ENCODE measurements at places on chromosomes 7 and 10.
A peak's percentile ranks its signal among the peaks of the same experiment; 100 is the strongest.

GRCh38 chr7:66837007-66837406 is 84.0 kb upstream of the TMEM248 start:
- DNase-seq: no peak
- H3K4me1 ChIP-seq: no peaks in the 10 kb centered on the region
- no peak overlapping the region for H3K27ac ChIP-seq
- no peak overlapping the region for H3K4me3 ChIP-seq
- H3K27me3 ChIP-seq: no peaks in the 10 kb centered on the region

- H3K4me3 ChIP-seq: no peak overlapping the region
- no peak for DNase-seq
- no peaks in the 10 kb centered on the region for H3K36me3 ChIP-seq
- peaks cover 49% of the 10 kb centered on the region for H3K27me3 ChIP-seq
- H3K4me1 ChIP-seq: no peaks in the 10 kb centered on the region
Observed at GRCh38 chr10:70458329-70459060, 17.0 kb upstream of the NODAL start.

- no peaks in the 10 kb centered on the region for H3K36me3 ChIP-seq
- H3K4me1 ChIP-seq: peaks cover 2% of the 10 kb centered on the region
- peaks cover 49% of the 10 kb centered on the region for H3K27me3 ChIP-seq
- no peak for DNase-seq
- H3K27ac ChIP-seq: no peak overlapping the region
Observed at GRCh38 chr10:75430000-75430763, 1.2 kb upstream of the LRMDA start.

DNA sequence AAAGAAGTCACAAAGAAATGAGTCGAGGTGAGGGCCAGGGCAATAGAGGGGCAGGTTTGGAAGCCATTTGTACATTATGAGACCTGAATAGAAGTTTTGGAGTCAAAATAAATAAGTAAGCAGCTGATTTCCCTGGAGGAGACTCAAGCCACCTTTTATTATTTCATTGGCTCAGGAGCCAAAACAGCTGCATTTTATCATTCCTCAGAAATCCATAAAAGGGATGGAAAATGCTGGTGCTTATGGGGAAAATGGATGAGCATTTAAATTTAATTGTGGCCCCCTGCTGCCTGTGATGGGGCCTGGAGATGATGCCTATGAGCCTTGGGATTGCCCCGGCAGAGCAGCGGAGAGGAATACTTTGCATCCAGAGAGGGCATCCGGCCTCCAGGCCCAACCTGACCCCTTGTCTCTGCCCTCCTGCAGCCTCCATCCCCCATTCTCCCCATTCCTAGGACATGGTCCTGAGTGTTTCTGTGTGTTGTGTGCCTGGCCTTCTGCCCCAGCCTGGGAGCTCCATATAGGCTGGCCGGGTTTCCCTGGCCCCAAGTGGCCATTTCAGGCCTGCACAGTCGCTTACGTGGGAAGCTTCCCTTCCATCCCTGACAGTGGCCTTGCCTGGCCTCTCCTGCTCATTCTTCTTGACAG is 296.8 kb upstream of the ZMIZ1 start:
- no peak overlapping the region for H3K27ac ChIP-seq
- H3K4me1 ChIP-seq: no peaks in the 10 kb centered on the region
- no peak overlapping the region for H3K4me3 ChIP-seq
- H3K36me3 ChIP-seq: no peaks in the 10 kb centered on the region
- DNase-seq: no peak

DNA sequence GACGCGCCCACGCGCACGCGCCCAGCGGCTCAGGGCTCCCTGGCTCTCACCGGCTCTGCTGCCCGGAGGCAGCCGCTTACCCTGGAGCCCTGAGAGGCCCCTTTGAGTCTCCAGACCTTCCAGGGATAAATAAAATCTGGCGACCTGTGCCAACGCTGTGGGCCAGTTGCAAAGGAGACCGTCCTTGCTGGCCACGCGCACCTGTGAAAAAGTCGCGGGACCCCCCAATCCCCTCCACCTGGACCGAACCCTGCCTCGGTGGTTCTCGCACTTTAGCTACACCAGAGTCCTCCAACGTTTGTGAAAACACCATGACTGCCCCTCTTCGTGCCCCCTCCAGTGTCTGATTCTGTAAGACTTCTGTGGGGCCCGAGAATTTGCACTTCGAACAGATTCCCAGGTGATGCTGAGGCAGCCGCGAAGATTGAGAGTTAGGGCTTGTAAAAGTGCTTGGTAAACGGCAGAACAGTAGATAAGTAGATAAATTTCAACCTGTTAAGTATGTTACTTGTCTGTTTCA is 102.4 kb upstream of the SVIL start:
- peak overlapping the region; percentile 75 for H3K4me3 ChIP-seq
- H3K4me1 ChIP-seq: peaks cover 12% of the 10 kb centered on the region
- no peak overlapping the region for H3K27ac ChIP-seq

DNA sequence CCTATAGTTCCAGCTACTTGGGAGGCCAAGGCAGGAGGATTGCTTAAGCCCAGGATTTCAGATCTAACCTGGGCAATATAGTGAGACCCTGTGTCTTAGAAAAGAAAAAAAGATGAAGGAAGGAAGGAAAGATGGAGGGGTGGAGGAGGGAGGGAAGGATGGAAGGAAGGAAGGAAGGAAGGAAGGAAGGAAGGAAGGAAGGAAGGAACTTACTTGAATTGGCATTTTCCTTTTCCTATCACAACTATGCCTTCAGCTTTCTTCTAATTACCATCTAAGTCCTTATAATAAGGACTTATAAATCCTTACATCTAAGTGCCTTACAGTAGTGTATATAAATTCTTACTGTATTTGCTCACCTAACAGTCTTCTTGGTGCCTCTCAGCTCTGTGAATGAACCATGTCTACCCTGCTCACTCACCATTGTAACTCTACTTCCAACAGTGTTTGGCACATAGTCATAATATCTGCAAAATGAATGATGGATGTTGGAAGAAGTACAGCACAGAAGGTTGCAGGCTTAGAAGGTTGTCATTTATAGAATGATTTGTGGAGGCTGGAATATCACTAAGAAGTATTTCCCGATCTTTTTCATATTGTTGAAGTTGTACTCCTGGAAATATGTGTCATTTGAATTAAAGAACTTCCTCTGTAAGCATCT is 125.5 kb downstream of the KIAA1217 start:
- DNase-seq: no peak
- H3K36me3 ChIP-seq: no peaks in the 10 kb centered on the region
- no peaks in the 10 kb centered on the region for H3K27me3 ChIP-seq

- DNase-seq: no peak
- H3K36me3 ChIP-seq: peaks cover 72% of the 10 kb centered on the region
- no peaks in the 10 kb centered on the region for H3K27me3 ChIP-seq
Observed at GRCh38 chr10:79304479-79305087, 42.7 kb upstream of the PPIF start.

- H3K4me3 ChIP-seq: no peak overlapping the region
- no peak overlapping the region for H3K27ac ChIP-seq
- peaks cover 2% of the 10 kb centered on the region for H3K27me3 ChIP-seq
Observed at GRCh38 chr7:106609416-106609815, 51.5 kb downstream of the CCDC71L start.

DNA sequence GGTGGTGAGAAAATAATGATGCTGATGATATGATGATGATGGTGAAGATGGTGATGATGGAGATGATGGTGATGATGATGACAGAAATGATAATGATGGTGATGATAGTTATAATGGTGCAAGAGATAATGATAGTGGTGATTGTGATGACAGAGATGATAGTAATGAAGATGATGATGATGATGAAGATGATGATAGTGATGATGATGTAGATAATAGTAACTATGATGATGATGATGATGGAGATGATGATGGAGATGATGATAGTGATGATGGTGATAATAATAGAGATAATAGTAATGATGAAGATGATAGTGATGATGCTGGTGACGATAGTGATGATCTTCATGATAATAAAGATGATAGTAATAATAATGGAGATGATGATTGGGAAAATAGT is 22.2 kb downstream of the ABCA13 start:
- DNase-seq: no peak
- H3K27ac ChIP-seq: no peak overlapping the region
- H3K36me3 ChIP-seq: no peaks in the 10 kb centered on the region
- peaks cover 16% of the 10 kb centered on the region for H3K27me3 ChIP-seq

- H3K27ac ChIP-seq: no peak overlapping the region
- DNase-seq: no peak
- peaks cover 76% of the 10 kb centered on the region for H3K36me3 ChIP-seq
- peaks cover 12% of the 10 kb centered on the region for H3K4me1 ChIP-seq
Observed at GRCh38 chr7:5334671-5335070, 51.9 kb downstream of the SLC29A4 start.

GRCh38 chr10:26157734-26158133 is 58.8 kb upstream of the GAD2 start:
- no peak for DNase-seq
- no peak overlapping the region for H3K27ac ChIP-seq
- no peak overlapping the region for H3K4me3 ChIP-seq
- no peaks in the 10 kb centered on the region for H3K4me1 ChIP-seq
- H3K27me3 ChIP-seq: peaks cover 1% of the 10 kb centered on the region

- DNase-seq: no peak
- no peak overlapping the region for H3K4me3 ChIP-seq
- H3K27me3 ChIP-seq: peaks cover 8% of the 10 kb centered on the region
- peaks cover 3% of the 10 kb centered on the region for H3K4me1 ChIP-seq
Observed at GRCh38 chr7:94632338-94633013, 23.5 kb downstream of the SGCE start.

- peaks cover 27% of the 10 kb centered on the region for H3K27me3 ChIP-seq
- no peak overlapping the region for H3K27ac ChIP-seq
- DNase-seq: no peak
- no peaks in the 10 kb centered on the region for H3K4me1 ChIP-seq
- no peak overlapping the region for H3K4me3 ChIP-seq
Observed at GRCh38 chr7:156473476-156474240, 166.9 kb upstream of the RNF32 start.

DNA sequence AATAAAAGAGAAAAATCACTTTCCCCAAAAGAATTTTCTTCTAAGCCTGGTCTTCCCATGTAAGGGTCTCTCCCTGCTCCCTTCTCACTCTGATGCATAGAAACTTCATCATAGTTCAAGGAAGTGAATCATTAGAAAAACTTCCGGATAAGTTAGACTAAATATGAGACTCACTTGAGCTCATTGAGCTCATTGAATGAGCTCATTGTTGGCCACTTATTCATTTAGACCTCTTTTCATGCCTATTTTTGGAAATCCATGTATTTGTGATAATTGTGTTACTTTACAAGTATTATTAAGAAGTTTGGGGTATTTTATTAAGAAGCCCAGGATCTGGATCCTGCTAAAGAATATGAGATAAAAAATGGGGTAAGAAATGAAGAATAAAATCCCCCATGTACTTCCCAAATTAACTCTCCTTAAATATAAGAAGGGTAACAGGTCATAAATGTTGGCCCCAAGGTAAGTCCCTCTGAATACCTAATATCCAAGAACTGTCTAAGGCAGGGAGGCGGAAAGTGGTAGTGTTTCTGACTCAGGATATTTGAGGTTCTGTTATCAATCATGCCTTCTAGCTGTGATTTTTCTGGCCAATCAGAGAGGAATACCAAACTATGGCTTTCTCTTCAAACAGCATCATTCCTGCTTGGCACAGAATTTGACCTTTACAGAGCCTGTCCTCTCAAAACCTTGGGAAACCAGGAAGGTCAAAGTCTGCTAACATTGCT is 236.5 kb upstream of the PTN start:
- H3K27ac ChIP-seq: no peak overlapping the region
- H3K27me3 ChIP-seq: no peaks in the 10 kb centered on the region
- no peak for DNase-seq
- no peaks in the 10 kb centered on the region for H3K4me1 ChIP-seq
- H3K4me3 ChIP-seq: no peak overlapping the region
- no peaks in the 10 kb centered on the region for H3K36me3 ChIP-seq

DNA sequence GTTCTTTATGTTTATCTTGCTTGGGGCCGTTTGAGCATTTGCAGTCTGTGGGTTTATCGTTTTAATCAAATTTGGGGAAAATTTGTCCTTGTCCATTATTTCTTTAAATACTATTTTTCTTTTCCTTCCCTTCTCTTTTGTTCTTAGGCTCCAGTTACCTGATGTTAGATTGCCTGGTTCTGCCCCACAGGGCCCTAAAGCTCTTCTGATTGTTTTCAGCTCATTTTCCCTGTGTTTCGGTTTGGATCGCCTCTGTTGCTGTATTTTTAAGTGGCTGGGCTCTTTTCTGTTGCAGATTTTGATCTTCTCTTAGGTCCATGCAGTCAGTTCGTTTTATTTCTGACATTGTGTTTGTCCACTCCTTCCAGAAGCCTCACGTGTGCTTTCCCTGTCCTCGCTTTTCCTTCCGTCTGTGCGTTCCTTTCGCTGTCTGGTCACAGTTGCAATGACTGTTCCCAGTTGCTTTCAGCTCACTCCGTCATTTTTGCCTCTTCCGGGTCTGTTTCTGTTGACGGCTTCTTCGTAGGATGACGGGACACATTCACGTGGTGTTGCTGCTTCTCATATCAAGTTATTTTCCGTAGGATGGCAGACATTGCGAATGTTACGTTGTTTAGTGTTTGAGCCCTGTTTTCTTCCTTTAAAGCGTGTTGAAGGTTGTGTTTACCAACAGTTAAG is 111.4 kb downstream of the INPP5A start:
- H3K27me3 ChIP-seq: no peaks in the 10 kb centered on the region
- no peak for DNase-seq
- no peak overlapping the region for H3K4me3 ChIP-seq
- H3K36me3 ChIP-seq: no peaks in the 10 kb centered on the region
- no peak overlapping the region for H3K27ac ChIP-seq

GRCh38 chr10:83915801-83916200 is 223.5 kb upstream of the GHITM start:
- H3K4me3 ChIP-seq: no peak overlapping the region
- H3K27ac ChIP-seq: no peak overlapping the region
- no peaks in the 10 kb centered on the region for H3K36me3 ChIP-seq
- DNase-seq: no peak
- H3K4me1 ChIP-seq: peaks cover 5% of the 10 kb centered on the region
- no peaks in the 10 kb centered on the region for H3K27me3 ChIP-seq

GRCh38 chr7:26188957-26189541 is 11.5 kb downstream of the HNRNPA2B1 start:
- DNase-seq: no peak
- H3K27me3 ChIP-seq: no peaks in the 10 kb centered on the region
- H3K27ac ChIP-seq: no peak overlapping the region
- H3K4me1 ChIP-seq: peaks cover 85% of the 10 kb centered on the region
- no peak overlapping the region for H3K4me3 ChIP-seq

- peaks cover 34% of the 10 kb centered on the region for H3K4me1 ChIP-seq
- H3K27me3 ChIP-seq: no peaks in the 10 kb centered on the region
- no peak overlapping the region for H3K4me3 ChIP-seq
- no peak for DNase-seq
Observed at GRCh38 chr7:36985316-36985715, 261.0 kb upstream of the AOAH start.

GRCh38 chr10:50385624-50386023 is 134.3 kb upstream of the ASAH2 start:
- H3K4me3 ChIP-seq: no peak overlapping the region
- H3K4me1 ChIP-seq: peaks cover 26% of the 10 kb centered on the region
- DNase-seq: no peak
- H3K27ac ChIP-seq: no peak overlapping the region
- H3K27me3 ChIP-seq: no peaks in the 10 kb centered on the region
- peaks cover under 1% of the 10 kb centered on the region for H3K36me3 ChIP-seq

GRCh38 chr7:9691286-9691685 is 1257.9 kb downstream of the NXPH1 start:
- no peak for DNase-seq
- H3K4me1 ChIP-seq: no peaks in the 10 kb centered on the region
- H3K27me3 ChIP-seq: no peaks in the 10 kb centered on the region
- H3K36me3 ChIP-seq: no peaks in the 10 kb centered on the region
- no peak overlapping the region for H3K4me3 ChIP-seq

Data from activated T-helper 2 cell treated with anti-CD3 and anti-CD28 coated beads, Interferon-gamma antibody, Interleukin-2, Interleukin-4, amounts not matched to agents 10 μg/mL and 5 μg/mL and 100 μg/mL, durations not matched to agents 14 hours and 24 hours and 36 hours (primary cell).